Activated T-helper 1 cell treated with anti-CD3 and anti-CD28 coated beads, Interleukin-2, amount 50 U/mL, for 16 hours (primary cell): ENCODE measurements at places on chromosomes 7 and 10.

DNA sequence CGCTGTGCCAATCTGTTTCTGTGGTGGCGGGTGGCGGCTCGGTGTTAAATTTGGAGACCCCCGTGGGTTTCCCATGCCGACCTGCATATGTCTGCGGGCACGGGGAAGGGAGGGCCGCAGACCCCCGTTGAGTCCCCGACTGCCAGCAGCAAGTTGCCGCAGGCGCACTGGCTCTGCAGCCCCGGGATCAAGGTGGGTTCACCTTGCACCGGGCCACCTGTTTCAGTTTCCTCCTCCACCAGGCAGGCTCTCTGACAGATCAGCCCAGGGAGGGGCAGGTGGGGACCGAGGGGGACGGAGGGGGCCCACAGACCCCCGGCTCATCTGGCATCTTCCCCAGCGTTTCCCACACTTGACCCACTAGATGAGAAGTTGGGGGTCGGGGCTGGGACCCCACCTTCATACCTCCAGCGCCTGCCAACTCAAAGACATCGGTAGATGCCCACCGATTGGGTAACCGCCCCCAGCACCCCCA, 95.9 kb downstream of the CUX1 start:
- DNase-seq: no peak

GRCh38 chr7:139643951-139644585, 120.6 kb downstream of the CLEC2L start:
- no peak for DNase-seq

DNA sequence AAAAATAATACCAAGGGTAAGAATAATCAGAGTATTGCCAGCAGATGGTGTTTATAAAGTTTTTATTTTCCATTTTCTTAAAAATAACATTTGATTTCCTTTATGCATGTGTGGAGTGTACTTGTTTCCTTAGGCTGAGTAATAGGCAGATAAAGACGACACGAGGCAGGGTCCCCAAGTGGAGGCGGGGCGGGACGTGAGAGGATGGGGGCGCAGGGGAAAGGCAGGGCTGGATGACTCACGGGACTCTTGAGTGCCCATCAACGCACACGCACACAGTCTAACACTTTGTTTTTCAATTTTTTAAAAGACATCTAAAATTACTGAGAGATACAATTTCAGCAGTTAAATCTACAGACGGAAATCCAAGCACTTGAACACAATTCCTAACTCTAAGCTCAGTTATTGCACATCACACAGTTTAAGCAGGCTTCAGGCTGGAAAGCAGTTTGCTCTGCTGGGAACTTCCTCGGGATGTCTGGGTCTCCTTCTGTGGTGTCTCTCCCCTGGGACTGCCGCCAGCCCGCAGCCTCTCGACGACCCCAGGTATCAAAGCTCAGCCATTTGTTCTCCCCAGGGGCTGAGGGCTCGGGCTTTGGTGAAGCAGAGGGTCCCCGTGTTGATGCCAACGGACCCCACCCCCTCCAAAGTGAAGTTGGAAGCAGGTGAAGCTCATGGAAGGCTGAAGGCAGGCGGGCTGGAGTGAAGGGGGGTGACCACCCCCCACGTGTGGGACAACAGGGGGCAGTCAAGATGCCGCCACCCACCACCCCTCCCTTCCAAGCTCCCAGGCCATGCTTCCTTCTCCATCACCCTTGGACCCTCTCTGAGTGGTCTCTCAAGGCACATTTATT, 29.1 kb downstream of the SPOCK2 start:
- no peak for DNase-seq

DNA sequence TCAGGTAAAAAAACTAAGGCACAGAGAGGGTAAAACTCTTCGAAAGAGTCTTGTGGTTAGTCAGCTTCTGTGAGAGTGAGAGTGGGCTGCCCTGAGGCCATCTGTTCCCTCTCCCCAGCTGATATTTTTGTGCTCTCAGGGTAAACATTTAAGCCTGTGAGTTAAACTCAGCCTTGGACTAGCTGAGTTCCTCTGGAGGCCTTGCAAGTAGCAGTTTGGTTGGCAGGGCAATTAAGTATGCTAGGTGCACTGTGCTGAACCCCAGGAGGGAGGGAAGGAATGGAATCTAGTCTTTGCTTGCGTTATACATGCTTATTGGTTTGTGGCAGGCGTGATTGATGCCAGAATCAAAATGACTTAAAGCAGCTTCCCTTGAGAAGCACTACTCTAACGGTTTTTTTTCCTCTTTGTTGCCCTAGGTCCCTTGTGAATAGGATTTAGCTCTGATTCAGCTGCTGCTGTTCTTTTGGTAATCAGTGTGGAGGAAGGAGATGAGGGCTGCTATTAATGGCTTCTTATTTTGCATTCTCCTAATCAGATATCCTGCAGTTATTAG, 140.2 kb downstream of the AUTS2 start:
- DNase-seq: no peak

- DNase-seq: no peak
Measured at GRCh38 chr10:29266641-29267040, 22.2 kb upstream of the LYZL1 start.

GRCh38 chr10:73159038-73159648, 8.7 kb downstream of the ECD start:
- DNase-seq: peak; percentile 15

DNA sequence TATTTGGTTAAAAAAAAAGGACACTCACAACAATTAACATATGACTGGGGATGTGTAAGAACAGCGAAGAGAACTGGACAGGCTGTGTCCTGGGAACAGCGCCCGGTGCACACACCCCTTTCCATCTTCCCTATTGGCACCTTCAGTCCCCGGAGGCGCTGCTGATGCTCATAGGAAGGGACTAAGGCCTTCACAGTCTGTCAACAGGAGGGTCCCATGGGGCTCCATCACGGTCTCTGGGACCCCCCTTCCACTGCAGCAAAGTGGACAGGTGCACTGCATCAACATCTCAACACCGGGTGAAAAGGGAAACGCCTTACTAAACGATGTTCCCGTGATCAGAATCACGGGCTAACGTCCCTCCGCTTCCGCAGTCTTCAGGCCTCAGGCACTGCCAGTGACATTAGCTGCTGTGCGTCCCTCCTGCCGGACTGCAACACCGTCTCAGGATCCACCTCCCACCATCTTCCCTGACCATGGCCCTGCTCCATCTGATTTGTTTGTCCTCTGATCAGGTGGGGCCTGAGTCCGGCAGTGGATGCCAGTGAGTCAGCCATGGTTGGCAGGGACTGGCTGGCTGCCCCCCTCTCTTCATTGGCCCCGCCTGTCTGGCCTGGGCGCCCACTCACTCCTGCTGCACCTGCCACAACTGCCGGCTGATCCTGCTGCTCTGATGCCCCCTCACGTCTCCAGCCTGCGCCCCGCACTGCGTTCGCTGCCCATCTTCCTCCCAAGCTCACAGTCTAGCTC, 614.7 kb downstream of the DNAJB6 start:
- no peak for DNase-seq

DNA sequence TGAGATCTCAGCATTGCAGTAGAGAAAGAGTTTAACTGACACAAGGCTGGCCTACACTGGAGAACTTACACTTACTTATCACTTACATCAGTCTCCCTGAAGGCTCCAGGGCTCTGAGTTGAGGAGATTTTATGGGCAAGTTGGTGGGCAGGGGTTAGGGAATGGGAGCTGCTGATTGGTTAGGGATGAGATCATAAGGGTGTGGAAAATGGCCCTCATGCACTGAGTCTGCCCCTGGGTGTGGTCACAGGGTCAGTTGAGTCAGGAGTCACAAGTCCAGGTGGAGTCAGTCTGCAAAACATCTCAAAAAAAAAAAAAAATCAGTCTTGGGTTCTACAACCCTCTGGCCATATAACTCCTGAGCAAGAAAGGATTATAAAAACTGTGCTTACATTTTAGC, 60.5 kb downstream of the PPP1R17 start:
- no peak for DNase-seq

DNA sequence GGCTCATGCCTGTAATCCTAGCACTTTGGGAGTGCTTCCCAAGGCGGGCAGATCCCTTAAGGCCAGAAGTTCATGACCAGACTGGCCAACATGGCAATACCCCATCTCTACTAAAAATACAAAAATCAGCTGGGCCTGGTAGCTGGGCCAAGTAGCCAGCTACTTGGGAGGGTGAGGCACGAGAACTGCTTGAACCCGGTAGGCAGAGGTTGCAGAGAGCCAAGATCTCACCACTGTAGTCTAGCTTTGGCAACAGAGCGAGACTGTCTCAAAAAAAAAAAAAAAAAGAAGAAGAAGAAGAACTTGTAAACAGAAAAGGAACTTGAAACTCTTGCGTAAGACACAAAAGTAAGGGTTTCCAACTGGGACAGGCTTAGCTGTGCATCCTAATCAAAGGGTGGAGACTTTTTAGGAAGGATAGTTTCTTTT, 5.6 kb upstream of the IFIT2 start:
- DNase-seq: no peak

- no peak for DNase-seq
Measured at GRCh38 chr10:129694184-129694583, 227.1 kb downstream of the MGMT start.

GRCh38 chr7:95623788-95624187, 27.5 kb upstream of the PDK4 start:
- DNase-seq: no peak

- DNase-seq: no peak
Measured at GRCh38 chr10:17659365-17659764, 15.4 kb downstream of the STAM start.

DNA sequence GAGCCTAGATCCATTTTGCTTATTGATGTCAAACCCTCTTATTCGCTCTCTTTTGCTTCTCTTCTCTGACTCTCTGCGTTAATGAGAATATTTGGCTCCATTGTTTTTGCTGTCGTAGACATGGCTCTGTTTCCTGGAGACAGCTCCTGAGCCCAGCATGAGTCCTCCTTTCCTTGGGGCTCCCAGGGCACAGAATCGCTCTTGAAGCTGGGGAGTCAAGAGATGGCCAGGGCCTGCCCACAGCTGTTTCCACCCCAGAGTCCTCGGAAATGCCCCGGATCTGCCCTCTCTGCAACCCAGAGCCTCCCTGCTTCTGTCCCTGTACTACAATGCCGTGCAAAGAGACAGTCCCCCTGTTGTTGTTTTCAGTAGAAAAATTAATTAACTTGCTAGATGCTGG, 566.7 kb upstream of the FOXK1 start:
- no peak for DNase-seq

GRCh38 chr7:130458257-130458656, 17.4 kb upstream of the CEP41 start:
- no peak for DNase-seq

DNA sequence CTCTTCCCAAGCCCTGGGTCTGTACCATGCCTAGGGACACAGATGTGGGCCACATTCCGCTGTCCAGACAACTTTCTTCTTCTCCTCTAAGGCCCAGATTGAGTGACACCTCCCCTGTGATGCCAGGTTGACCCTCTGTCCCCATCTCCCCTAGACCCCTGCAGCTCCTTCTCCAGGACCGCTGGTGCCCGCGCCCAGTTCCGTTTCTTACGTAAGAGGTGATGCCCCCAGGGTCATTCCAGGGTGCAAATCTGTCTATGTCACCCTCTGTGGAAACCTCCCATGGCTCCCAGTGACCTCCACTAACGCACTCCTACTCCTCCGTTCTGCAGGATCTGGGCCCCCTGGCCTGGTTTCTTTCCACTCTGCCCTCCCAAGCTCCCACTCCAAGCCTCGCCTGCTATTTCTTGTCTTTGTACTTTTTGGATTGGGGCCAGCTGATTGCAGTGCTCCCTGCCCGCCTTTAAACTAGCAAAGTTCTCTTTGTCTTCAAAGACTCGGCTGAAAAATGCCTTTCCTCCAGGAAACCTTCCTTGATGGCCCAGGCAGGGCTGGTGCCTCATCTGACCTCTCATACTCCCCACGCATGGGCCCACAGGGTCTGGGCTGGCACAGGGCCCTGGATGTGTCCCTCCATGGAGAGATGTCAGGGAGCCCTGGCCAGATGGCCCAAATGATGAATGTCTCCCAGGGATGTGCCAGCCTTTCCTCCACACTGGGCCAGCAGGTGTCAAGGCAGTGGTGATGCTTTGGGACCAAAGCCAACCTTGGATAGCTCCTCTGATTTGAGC, 21.3 kb upstream of the ELN start:
- DNase-seq: no peak

- DNase-seq: no peak
Measured at GRCh38 chr7:124752310-124752709, 13.3 kb downstream of the GPR37 start.

- no peak for DNase-seq
Measured at GRCh38 chr7:156956727-156957126, 7.2 kb downstream of the NOM1 start.

- DNase-seq: no peak
Measured at GRCh38 chr7:2650451-2650850, 18.7 kb downstream of the TTYH3 start.

GRCh38 chr7:77664715-77665114, 31.5 kb upstream of the RSBN1L start:
- DNase-seq: no peak

- DNase-seq: no peak
Measured at GRCh38 chr10:109889867-109890266, 33.4 kb downstream of the XPNPEP1 start.

- no peak for DNase-seq
Measured at GRCh38 chr7:6248581-6248980, 23.8 kb downstream of the CYTH3 start.

GRCh38 chr7:85306115-85306514, 119.3 kb upstream of the SEMA3D start:
- DNase-seq: no peak

DNA sequence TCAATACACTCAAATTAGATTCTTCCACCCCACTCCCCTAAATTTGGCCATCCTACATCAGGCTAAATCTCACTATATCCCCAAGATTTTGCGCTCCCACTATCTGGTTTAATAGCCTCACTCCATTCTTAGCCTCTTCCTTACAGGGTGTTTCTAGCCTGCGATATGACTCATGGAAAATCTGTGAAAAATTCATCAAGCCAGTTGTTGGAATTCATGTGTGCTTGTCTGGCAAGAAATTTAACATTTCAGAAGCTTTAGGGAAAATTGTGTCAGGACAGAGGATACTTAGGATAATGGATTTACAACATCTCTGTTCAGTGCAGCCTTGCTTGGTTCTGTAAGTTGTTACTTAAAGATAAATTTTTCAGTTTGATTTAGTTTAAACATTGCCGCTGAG, 1249.9 kb upstream of the AUTS2 start:
- DNase-seq: no peak

GRCh38 chr7:7272294-7272693, 90.0 kb downstream of the C1GALT1 start:
- DNase-seq: no peak

- no peak for DNase-seq
Measured at GRCh38 chr10:112960151-112960681, 10.2 kb downstream of the TCF7L2 start.

- no peak for DNase-seq
Measured at GRCh38 chr7:140275069-140275965, 98.5 kb upstream of the KDM7A start.

DNA sequence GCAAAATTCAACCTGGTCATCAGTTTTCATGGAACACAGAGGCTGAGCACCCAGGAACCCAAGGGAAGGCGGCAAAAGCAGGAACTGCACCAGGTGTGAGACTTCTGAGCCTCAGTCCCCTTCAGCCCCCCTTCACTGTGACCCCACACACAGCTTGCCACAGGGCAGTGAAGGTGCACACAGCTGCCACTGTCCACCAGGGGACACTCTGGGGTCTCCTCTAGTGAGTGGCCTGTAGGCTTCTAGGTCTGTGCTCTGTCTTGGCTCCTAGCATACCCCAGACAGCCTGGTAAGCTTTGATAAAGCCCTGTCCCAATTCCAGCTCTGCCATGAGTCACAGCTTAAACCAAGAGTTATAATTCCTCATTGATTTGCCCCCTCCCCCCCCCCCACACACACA, 12.1 kb downstream of the KCNH2 start:
- no peak for DNase-seq

GRCh38 chr10:88271761-88272543, 311.2 kb downstream of the RNLS start:
- DNase-seq: no peak

- no peak for DNase-seq
Measured at GRCh38 chr7:115505136-115505535, 525.4 kb downstream of the TFEC start.
